ENCODE measurements at places on chromosomes 13 and 19.

GRCh38 chr13:44578067-44578400, 1.9 kb upstream of the TSC22D1 start:
- no peak for DNase-seq

DNA sequence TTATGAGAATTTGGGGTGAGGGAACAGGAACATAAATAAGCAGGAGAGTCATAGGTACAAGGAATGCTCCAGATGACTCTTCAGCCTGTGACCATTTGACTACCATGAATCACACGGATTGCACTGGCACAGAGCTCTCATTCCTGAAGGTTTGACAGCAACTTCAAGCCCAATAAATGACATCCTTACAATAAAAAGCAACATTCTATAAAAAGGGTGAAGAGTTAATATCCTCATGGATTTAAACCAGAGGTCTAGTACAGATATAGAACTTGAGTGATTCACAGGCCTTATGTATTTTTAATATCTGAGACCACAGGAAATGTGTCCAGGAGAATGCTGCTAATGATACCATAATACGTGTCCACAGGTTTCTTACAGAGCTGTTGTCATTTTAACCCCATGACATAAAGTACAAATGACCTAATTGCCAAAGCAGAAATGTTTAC, 158.1 kb downstream of the IRS2 start:
- peak; percentile 62 for DNase-seq

DNA sequence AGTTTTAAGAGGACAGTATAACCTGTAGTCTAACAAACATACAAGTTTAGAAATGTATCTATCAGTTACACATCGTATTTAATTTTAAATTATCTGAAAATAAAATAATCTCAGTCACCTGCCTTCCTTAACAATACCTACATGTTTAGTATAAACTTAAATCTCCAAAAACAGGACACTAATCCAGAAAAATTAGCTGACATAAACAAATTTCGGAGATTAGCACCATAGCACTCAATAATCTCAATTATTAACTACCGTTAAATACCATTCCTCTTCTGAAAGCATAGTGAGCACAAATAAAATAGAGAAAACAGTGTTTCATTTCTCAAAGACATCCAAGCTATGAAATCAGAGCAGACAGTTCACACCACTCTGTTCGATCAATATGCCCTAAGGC, 13.2 kb downstream of the MED4 start:
- no peak for DNase-seq

DNA sequence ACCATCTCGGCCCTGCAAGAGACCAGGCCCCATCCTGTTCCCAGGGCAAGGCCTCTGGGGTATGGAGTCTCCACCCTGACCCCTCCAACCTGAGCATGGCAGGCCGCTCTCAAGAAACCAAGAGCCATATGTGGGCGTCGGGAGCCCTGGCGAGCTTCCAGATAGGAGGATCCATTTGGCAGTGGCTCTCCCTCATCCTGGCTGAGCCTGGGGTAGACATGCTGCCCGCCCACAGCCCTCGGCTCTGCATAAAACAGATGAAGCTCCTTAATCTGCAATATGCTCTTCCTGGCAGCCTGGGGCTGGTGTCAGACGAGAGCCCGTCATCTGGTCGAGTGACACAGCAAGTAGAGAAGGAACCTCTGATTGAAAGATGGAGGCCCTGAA, 6.1 kb downstream of the ATP13A1 start:
- DNase-seq, result no peak

DNA sequence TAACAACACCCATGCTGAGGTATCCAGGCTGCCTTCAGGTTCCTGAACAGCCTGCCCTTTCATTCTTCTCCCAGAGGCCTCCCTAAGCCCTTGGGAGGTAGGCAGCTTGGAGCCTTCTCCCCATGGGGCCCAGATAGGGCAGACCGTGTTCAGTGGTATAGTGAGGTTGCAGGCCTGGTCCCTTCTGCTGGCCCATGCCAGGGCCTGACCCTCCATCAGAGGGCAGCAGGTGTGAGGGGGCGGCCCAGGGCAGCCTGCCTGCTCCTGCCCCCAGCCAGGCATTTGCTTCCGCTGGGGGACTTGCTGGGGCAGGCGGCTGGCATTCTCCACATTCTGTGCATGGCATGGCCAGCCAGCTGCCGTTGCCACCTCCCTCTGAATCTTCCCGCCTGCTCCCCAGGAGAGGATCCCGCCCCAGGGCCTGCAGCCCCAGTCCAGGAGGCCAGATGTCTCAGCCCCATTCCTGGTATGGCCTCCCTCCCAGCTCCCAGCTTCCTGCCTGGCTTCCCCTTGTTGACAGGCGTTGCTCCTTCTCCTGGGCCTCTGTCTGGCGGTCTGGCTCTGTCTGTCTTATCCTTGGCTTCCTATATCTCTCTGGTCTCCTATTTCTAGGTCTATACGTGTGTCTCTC, 8.9 kb downstream of the CIC start:
- peak; percentile 22 for DNase-seq

GRCh38 chr13:45333977-45334922, 6.7 kb downstream of the TPT1 start:
- DNase-seq, result peak; percentile 61

GRCh38 chr19:1105873-1106840, 2.4 kb downstream of the GPX4 start:
- no peak for DNase-seq

- no peak for DNase-seq
Observed at GRCh38 chr19:42028304-42029216, 34.5 kb upstream of the ATP1A3 start.

DNA sequence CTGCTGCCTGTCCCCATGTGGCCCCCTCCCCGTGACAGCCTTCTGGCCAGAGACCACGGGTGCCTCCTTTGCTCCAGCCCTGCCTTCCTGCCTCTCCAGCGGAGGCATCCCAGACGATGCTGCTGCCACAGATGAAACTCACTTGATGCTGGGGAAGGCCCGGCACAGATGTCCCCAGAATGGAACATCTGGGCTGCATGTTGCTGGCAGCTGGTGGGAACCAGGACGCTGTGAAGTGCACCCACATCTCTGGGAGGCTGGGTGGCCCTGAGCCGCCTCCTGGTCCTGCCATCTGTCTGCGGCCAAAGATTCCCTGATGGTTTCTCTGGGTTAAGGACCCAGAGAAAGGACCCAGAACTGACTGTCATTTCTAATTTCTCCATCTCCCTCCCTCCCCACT, 51.9 kb upstream of the PTPRS start:
- DNase-seq, result no peak

DNA sequence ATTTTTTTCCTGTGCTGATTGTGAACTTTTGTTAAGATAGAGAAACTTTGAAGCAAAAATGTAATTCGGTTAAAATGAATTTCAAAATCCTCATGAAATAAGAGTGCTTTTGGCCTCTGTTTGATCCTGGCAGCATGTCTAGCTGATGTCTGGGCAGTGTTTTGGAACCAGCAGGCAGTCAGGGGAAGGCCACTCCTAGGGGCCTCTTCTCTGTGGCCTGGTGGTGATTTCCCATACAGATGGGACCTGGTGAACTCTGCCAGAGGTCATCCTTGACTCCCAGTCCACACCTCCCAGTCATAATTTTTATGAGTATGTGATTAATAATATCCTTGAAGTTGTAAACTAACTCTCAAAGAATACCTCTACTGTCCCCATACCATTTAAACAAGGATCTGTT, 226.6 kb downstream of the PCCA start:
- DNase-seq, result no peak

DNA sequence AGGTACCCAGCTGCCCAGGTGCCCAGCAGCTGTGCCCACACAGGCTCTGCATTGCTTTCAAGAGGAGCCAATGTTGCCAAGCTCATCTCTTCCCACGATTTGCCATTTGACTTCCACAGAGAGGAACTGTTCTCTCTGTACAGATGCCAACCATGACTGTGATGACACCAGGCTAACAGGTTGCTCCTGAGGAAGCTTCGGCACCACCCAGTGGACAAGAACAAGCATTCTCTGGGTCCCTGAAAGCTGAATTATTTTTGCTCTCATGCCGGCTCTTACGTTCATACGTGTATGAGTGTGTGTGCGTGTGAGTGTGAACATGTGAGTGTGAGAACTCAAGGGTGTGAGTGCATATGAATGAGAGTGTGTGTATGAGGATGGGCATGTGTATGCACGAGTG, 535.2 kb downstream of the LIG4 start:
- DNase-seq, result peak; percentile 3

DNA sequence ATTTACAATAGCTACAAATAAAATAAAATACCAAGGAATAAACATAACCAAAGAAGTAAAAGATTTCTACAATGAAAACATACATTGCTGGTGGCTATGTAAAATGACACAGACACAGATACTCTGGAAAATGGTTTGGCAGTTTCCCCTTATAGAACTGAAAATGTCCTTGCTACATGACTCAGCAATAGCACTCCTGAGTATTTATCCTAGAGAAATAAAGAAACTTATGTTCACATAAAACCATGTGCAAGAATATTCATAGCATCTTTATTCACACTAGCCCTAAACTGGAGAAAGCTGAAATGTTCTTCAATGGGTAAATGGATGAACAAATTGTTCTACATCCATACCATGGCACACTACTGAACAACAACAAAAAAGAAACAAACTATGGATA, 100.2 kb upstream of the RFC3 start:
- no peak for DNase-seq

GRCh38 chr13:110396913-110397381, 89.9 kb downstream of the COL4A2 start:
- DNase-seq, result peak; percentile 100

DNA sequence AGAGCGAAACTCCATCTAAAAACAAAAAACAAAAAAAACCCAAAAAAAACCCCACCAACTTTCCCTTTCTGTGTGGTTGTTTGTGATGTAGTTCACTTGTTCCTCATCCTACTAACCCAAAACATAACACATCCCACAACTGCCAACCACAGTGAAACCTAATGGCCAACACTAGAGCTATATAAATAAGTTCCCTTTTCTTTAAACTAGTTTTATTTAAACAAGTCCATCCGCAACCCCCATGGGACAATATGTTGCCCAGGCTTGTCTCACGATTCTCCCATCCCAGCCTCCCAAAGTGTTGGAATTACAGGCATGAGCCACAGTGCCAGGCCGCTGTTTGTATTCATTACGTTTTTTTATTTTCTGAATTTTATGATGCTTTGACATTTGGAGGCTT, 71.2 kb upstream of the ADGRE5 start:
- DNase-seq, result no peak

DNA sequence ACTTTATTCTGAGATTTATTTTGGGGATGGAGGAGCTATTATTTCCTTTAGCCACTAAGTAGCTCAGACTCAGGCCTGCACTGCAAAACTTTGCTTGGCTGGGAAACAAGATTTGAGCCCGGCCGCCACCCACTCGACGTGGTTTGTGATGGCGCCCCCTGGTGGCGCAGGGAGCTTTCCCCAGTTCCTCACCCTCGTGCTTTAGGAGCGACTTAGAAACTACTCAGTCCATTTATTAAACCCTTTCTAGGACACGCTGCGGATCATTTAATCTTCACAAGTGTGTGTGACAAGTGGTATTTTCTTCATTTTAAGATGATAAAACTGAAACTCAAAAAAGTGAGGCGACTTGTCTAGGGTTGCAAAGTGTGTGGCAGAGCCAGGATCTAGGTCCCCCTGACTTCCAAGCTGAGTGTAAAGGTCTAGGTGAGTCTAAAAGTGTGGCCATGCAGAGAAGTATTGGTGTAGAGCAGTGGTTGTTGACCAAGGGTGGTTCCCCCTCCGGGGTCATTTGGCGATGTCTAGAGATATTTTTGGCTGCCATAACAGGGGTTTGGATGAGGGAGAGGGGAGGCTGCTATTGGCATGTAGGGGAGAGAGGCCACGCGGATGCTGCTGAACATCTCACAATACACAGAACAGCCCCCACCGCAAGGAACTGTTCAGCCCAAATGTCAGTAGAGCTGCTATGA, 2.2 kb downstream of the CXCL17 start:
- DNase-seq, result peak; percentile 50

- DNase-seq, result no peak
Observed at GRCh38 chr19:48635966-48636858, 967 bp downstream of the DBP start.

DNA sequence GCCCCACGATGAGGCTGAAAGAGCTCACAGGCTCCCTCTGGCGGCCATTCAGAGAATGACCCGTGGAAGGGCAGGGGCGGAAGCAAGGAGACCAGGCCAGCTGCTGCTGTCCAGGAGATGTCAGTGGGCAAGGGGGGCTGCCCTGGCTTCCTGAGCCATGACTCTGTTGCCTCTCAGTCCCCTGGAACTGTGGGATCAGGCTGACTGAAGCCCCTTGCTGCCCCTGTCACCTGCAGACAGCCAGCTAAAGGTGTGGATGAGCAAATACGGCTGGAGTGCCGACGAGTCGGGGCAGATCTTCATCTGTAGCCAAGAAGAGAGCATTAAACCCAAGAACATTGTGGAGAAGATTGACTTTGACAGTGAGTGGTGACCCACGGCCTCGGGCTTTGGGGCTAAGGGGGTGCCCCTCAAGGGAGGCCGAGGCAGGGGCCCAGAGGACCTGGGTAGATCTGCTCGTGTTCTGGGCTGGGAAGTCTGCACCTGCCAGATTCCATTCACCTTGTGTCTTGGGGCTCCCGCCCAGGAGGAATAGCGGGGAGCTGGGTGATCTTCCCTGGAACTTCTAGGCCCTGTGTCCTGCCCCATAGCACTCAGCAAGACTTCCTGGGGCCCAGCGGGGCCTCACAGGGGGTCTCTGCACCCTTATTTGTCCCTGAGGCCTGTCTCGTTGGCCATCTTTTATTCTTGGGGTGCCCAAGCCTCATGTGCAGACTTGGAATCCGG, 12.5 kb upstream of the ACTN4 start:
- peak; percentile 56 for DNase-seq

GRCh38 chr19:15869109-15869555, 28.7 kb downstream of the CYP4F2 start:
- DNase-seq, result no peak

- DNase-seq, result no peak
Observed at GRCh38 chr13:105426441-105426840, 1109.0 kb downstream of the EFNB2 start.

GRCh38 chr13:109128121-109128520, 498.7 kb downstream of the MYO16 start:
- no peak for DNase-seq

GRCh38 chr19:55227241-55228014, 1.1 kb downstream of the TMEM86B start:
- DNase-seq, result no peak

- no peak for DNase-seq
Observed at GRCh38 chr13:91144486-91144885, 203.0 kb upstream of the MIR17HG start.

DNA sequence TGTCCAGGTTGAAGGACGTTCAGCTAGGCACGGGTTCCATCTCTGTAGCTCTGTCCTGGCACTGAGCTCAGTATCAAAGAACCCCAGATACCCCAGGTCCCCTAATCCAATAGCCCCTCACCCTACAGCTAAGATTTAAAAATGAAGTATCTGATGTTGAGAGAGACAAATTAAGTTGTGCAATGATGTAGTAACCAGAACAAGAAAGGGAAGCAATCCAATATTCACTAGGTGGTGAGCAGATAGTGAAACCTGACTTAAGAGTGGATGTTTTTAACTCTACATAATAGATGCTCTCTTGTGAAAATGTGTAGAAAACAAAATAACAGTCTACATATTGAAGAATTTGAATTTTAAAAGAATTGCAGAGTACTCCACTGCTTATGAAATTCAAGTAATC, 1.8 kb downstream of the ACOD1 start:
- DNase-seq, result no peak
